ENCODE measurements at places on chromosomes 1 and 21. TPM values are rescaled to one million over a fixed set of nuclear protein-coding genes. Genes with fewer than 3 reads are reported as not detected.

CFHR2 gene
- total RNA-seq, result not detected

MNDA gene
- total RNA-seq, result not detected

PRPF38B gene
- 70.5 TPM for total RNA-seq

CYB5RL gene
- total RNA-seq, result 10.0 TPM

PLA2G5 gene
- total RNA-seq, result not detected

HSF2BP gene
- total RNA-seq, result 0.40 TPM

PERM1 gene
- not detected for total RNA-seq

RSPO1 gene
- not detected for total RNA-seq

GBP6 gene
- total RNA-seq, result 0.38 TPM

DNA sequence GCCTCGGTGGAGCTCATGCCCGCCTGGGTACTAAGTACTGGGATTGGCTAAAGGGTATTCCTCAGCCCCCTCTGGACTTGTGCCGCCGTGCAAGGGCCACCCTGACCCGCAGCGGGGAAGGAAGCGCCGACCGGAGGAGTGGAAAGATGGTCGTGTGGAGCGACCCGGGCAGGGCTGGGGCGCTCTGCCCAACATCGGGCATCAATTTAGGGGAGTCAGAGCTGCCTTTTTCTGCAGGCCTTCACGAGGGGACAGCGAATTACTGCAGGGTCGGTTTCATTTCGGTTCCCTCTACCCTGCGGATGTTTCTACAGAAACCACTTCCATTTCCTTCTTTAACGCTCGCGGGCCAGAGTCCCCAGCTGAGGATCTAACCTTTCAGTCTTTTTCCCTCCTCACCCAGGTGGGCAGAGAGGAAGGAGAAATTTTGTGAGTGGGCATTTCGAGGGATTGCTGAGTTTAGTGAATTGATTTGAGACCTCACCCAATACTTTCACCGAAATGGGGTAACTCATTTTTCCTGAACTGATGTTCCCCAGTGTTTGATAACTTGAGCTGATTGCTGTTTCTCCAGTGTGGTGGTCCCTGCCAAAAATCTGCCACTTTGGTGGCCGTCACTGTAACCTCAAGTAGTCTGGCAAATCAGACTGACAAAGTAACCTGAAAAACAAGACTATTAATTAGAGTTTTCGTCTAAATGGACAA is 1.1 kb downstream of the TOR1AIP1 start:
- H3K4me3 ChIP-seq, result peak overlapping the region; percentile 92
- no peaks in the 10 kb centered on the region for H3K27me3 ChIP-seq
- H3K36me3 ChIP-seq, result peaks cover 39% of the 10 kb centered on the region
- H3K4me1 ChIP-seq, result peaks cover 60% of the 10 kb centered on the region

DNA sequence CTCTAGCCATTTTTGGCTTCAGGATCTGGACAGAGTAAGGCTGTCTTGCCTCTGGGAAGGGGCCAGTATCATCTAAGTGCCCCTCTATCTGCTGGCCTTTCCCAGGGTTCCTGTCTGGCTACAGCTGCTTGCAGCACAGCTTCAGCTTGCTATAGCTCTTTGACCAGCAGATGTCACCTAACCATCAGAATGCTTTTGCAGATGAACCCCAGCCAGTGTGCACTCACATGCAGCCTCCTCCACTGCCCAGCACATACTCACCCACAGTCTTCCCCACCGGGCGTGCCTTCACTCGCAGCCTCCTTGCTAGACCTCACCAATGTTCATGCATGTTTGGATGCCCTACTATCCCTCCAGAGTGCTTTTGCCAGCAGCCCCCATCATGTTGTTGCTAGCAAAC is 769.0 kb downstream of the BRINP3 start:
- no peak for DNase-seq
- H3K4me1 ChIP-seq, result no peaks in the 10 kb centered on the region
- H3K36me3 ChIP-seq, result no peaks in the 10 kb centered on the region
- H3K27ac ChIP-seq, result no peak overlapping the region

DNA sequence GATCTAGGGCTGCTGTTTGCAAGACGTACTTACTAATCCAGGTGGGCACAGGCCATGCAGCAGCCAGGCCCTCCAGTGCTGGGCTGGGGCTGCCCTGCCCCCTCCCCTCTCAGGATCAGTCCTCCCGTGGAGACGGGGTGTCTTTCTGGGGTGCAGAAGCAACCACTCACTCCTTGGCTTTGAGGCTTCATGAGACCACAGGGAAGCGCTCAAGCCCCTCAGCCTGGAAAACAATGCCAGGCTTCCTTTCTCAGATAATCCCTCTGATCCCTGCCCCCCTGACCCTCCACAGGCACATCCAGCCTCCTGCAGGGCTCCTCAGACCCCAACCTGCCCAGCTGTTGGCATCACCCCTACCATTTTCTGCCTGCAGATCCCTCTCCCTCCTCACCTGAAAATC is 13.9 kb upstream of the C2CD2 start:
- H3K27me3 ChIP-seq, result no peaks in the 10 kb centered on the region
- H3K4me1 ChIP-seq, result no peaks in the 10 kb centered on the region
- peak; percentile 7 for DNase-seq
- no peak overlapping the region for H3K27ac ChIP-seq
- no peak overlapping the region for H3K4me3 ChIP-seq

GRCh38 chr1:158286487-158286886 is 3.2 kb upstream of the CD1C start:
- no peak for DNase-seq
- no peak overlapping the region for H3K4me3 ChIP-seq
- H3K4me1 ChIP-seq, result peaks cover 10% of the 10 kb centered on the region
- no peaks in the 10 kb centered on the region for H3K36me3 ChIP-seq

- no peaks in the 10 kb centered on the region for H3K36me3 ChIP-seq
- H3K4me3 ChIP-seq, result no peak overlapping the region
- no peaks in the 10 kb centered on the region for H3K4me1 ChIP-seq
- H3K27me3 ChIP-seq, result peaks cover 5% of the 10 kb centered on the region
- DNase-seq, result no peak
These were observed 109.0 kb downstream of the KCNH1 start for GRCh38 chr1:211024901-211025300.

DNA sequence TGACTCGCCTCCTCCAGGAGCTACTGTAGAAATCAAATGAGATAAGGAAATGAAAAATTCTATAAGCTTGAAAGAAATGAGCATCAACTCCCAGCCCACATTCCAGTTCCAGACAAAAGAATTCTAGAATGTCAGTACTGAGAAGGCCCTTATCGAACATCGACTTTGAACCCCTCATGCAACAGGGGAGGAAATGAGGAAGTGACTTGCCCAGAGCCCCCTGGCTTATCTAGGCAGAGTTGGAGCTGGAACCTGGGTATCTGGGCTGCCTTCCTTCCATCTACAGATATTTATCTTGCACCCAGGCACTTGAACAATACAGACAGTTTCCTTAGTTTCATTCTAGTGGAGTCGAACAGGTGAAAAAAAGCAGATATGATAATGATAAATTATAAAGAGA is 22.3 kb downstream of the MECR start:
- no peaks in the 10 kb centered on the region for H3K27me3 ChIP-seq
- DNase-seq, result no peak
- no peaks in the 10 kb centered on the region for H3K4me1 ChIP-seq
- no peak overlapping the region for H3K4me3 ChIP-seq
- H3K36me3 ChIP-seq, result peaks cover 5% of the 10 kb centered on the region

DNA sequence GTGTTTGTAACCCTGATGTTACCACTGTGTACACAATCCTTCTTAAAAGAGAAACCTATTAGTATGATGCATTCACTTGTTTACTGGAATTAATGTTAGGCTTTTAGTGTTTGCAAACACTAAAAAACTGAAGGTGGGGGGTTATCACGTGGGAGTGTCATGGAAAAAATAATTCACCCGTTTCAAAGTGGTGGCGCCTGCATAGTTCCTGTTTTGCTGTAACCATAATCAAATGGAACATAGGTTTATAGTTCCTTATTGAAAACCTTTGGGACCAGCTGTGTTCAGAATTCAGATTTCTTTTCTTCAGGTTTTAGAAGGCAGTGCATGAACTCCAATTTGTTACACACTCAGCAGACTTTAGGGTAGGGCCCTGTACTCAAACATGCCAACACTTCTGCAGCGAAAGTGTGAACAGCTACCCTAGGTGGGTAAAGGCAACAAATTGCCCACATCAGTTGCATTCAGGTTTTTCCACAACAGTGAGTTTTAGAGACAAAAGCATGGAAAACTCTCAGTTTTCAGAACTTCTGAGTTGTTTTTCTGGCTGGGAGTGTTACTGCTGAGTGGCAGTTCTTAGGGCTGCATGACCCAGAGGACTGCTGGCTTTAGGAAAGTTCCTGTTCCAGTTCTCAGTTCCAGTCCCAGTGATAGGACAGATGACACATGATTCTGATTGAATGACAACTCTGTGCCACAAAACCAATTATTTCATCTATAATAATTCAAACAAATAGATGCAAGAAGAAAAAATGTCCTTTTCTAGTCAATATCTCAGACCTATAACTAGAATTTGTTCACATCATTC is 29.1 kb upstream of the IVNS1ABP start:
- H3K4me3 ChIP-seq, result no peak overlapping the region
- no peak for DNase-seq
- peaks cover 5% of the 10 kb centered on the region for H3K4me1 ChIP-seq
- H3K27me3 ChIP-seq, result no peaks in the 10 kb centered on the region
- H3K27ac ChIP-seq, result no peak overlapping the region
- no peaks in the 10 kb centered on the region for H3K36me3 ChIP-seq

GRCh38 chr1:93140106-93140505 is 40.1 kb downstream of the TMED5 start:
- H3K4me3 ChIP-seq, result no peak overlapping the region
- peaks cover 3% of the 10 kb centered on the region for H3K4me1 ChIP-seq
- H3K27me3 ChIP-seq, result no peaks in the 10 kb centered on the region
- no peak for DNase-seq
- H3K36me3 ChIP-seq, result peaks cover 37% of the 10 kb centered on the region

DNA sequence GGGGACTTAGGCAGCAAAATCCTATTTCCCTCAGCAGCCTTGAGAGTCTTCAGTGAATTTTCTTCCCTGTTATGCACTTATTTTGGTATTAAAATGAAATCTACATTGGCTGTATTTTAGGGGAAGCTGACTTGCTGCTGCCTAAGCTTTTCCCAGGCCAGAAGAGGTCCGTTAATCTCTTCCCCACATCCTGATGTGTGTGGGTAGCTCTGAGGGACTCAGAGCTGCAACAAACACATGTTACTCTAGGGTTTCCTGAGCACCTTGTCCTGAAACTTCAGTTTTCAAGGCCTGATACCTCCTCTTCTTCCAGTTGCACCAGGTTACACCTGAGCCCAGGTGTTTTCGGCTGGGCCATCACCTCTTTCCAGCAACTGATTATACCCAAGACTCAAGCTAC is 51.5 kb downstream of the SYT6 start:
- H3K27me3 ChIP-seq, result peaks cover 11% of the 10 kb centered on the region
- H3K4me3 ChIP-seq, result no peak overlapping the region
- no peak overlapping the region for H3K27ac ChIP-seq

DNA sequence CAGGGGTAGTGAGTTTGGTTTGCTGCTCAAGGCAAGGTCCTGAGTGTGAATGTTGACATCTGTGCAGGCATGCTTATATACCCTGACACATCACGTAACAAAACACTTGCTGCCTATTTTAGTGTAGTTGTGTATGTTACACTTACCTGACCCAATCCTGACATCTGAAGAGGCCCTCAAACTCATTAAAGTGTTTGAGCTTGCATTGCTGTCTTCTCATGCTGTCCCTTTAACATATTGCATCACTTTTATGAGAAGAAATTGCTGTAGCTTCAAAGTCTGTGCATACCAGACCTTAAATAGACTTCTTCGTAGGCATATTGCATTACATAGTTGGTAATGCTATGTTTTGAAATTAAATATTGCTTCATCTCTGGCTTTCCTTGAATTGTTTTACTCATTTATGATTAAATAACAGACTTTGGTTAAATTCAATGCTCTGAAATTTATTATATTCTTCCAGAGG is at the start of gene KRTAP19-3:
KRTAP19-3 (minus strand) TSS at position 51 of the 466 bp plus-strand sequence. CDS start 56 bp downstream, outside the sequence.
- H3K27me3 ChIP-seq, result no peaks in the 10 kb centered on the region
- no peak for DNase-seq
- no peaks in the 10 kb centered on the region for H3K4me1 ChIP-seq
- no peak within 1 kb of the TSS for H3K27ac ChIP-seq
- H3K4me3 ChIP-seq, result no peak within 1 kb of the TSS

GRCh38 chr1:228358039-228358763 is 48.4 kb downstream of the TRIM11 start:
- H3K4me1 ChIP-seq, result peaks cover 4% of the 10 kb centered on the region
- peak overlapping the region; percentile 57 for H3K27ac ChIP-seq
- no peak overlapping the region for H3K4me3 ChIP-seq
- no peaks in the 10 kb centered on the region for H3K27me3 ChIP-seq

GRCh38 chr1:163538667-163539066 is 216.9 kb downstream of the NUF2 start:
- no peaks in the 10 kb centered on the region for H3K27me3 ChIP-seq
- H3K4me3 ChIP-seq, result no peak overlapping the region
- no peak overlapping the region for H3K27ac ChIP-seq
- no peak for DNase-seq
- no peaks in the 10 kb centered on the region for H3K36me3 ChIP-seq
- H3K4me1 ChIP-seq, result no peaks in the 10 kb centered on the region

DNA sequence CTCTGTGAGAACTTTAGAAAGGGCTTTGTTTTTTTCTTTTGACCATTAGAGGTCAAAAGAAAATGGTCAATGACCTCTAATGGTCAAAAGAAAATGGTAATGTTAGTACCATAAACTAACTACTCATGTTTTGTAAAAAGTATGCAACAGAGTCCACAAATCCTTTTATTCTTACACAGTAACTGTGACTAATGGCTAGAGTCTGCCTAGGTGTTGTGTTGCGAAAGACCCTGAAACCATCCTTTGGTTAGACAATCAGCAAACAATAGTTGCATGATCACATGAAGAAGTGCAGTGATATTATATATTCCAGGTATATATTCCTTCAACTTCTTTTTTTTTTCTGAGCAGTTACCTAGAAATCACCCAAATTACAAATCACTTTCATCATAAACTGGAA is 40.9 kb downstream of the NEGR1 start:
- no peak overlapping the region for H3K4me3 ChIP-seq
- no peak for DNase-seq
- no peaks in the 10 kb centered on the region for H3K36me3 ChIP-seq

GRCh38 chr21:37793660-37794059 is 122.6 kb downstream of the KCNJ6 start:
- H3K36me3 ChIP-seq, result no peaks in the 10 kb centered on the region
- no peak for DNase-seq
- no peak overlapping the region for H3K4me3 ChIP-seq
- H3K4me1 ChIP-seq, result no peaks in the 10 kb centered on the region
- no peaks in the 10 kb centered on the region for H3K27me3 ChIP-seq

DNA sequence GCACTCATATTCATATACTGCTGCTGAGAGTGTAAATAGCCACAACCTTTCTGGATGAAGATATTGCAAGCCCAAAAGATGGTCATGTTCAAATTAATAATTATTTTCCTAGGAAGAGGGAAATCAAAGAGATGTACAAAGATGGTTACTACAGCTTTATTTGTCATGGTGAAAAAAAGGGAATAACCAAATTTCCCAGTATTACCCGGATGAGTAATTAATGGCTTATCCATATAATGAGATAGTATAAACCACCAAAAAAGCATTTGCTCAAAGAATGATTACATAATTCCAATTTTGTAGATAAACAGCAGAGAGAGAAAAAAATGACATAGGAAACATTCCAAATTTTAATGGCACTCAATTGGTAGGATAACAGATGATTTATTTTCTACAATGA is 165.6 kb downstream of the C1orf21 start:
- no peak overlapping the region for H3K27ac ChIP-seq
- no peaks in the 10 kb centered on the region for H3K4me1 ChIP-seq
- H3K4me3 ChIP-seq, result no peak overlapping the region
- H3K36me3 ChIP-seq, result no peaks in the 10 kb centered on the region
- peaks cover 17% of the 10 kb centered on the region for H3K27me3 ChIP-seq
- no peak for DNase-seq
